Upper lobe of left lung (tissue), 6 donors: ENCODE measurements at places on chromosomes 5 and 9. TPM values are rescaled to one million over a fixed set of nuclear protein-coding genes. Genes with fewer than 3 reads are reported as not detected.

GRCh38 chr5:67063791-67064190 lies 132.8 kb downstream of the CD180 start:
- H3K27me3 ChIP-seq = no peaks in the 10 kb centered on the region
- no peak for DNase-seq
- no peaks in the 10 kb centered on the region for H3K36me3 ChIP-seq
- peak overlapping the region; percentile 14 for H3K27ac ChIP-seq
- peaks cover 12% of the 10 kb centered on the region for H3K4me1 ChIP-seq

DNA sequence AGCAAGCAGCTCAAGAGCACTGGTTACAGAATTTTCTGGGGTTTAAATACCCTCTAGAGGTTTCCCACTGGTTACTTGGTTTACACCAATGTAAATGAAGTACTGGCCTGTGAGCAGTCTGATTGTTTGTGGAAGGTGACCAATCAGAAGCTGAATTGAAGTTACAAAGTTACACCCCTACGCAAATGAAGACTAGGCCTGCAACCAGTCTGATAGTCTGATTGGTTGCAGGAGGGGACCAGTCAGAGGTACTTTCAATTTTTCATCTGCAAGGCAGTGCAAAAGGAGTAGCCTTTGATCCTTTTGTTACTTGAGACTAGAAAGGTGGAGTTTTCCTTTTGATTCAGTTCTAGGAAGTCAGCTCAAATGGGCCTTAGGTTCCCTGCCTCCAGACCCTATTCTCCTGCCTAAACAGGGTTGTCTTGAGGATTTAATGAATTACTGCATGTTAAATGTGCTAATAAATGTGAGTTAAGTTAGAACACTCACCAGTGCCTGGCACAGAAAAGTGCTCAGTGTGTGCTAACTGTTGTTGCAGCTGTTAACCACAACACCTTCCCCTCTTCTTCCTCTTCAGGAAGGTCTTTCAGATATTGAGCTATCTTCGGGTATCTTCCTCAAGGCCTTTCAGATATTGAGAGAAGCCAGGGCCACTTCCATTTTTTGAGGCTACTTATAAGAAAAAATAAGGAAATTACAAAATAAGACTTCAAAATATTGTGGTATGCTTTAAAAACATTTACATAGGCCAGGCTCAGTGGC lies 32.1 kb upstream of the CLINT1 start:
- no peak overlapping the region for H3K4me3 ChIP-seq
- DNase-seq = no peak
- no peaks in the 10 kb centered on the region for H3K27me3 ChIP-seq
- no peak overlapping the region for H3K27ac ChIP-seq

SH3TC2 gene
- 3.1 TPM for total RNA-seq

DNA sequence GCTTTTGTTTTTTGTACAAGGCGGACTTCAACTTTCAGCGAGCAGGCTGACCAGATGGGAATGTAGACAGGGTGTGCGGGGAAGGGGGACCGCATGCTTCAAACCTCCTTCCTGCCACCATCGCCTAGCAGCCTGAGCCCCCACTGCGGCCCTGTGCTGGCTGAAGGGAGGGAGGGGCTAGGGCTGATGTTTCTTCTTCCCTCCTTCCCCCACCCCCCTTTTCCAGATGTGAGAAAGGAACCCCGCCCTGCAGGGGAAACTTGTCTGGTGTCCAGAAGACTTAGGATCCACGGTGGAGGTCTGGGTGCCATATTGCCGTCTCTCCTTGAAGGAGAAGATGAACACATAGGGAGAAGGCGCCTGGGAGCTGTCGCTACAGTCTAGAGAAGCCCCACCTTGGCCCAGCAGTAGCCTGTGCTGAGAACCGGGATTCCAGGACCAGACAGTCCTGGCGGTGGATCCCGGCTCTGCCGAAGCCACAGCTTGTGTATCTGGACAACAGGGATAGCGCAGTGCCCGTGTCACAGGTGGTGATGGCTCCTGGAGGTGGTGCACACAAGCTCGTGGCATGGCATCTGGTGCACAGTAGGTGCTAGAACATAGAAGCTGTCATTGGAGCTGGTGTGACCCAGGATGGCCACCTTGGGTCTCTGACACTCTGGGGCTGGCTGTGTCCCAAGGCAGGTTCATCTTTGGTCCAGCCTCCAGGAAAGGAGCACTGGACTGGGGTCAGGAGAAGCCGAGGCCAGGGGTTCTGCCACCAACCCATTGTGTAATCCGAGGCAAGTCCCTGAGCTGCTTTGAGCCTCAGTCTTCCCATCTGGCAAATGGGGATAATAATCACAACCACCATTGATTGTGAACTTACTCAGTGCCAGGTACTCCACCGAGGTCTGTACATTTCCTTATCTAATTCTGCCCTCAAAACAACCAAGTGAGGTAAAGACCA lies 205.6 kb downstream of the C9orf50 start:
- peaks cover 24% of the 10 kb centered on the region for H3K4me1 ChIP-seq
- H3K27ac ChIP-seq = peak overlapping the region; percentile 95
- H3K4me3 ChIP-seq = no peak overlapping the region
- no peak for DNase-seq
- no peaks in the 10 kb centered on the region for H3K27me3 ChIP-seq

SPINK4 gene
- total RNA-seq = not detected

MSANTD3 gene
- 27.2 TPM for total RNA-seq

DNA sequence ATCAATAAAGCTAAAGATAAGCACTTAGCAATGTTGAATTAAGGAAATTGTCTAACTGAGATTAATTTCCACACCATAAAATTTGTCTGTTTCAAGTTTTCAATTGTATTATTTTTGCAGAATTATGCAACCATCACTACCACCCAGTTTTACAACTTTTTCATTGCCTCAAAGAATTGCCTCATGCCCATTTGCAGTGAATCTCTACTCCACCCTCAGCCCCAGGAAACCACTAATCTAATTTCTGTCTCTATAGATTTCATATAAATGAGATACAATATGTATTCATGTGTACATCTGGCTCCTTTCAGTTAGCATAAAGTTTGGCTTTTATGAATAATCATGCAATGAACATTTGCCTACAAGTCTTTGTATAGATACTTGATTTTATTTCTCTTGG lies 72.9 kb downstream of the PTCD2 start:
- H3K27me3 ChIP-seq = no peaks in the 10 kb centered on the region
- no peaks in the 10 kb centered on the region for H3K4me1 ChIP-seq
- H3K36me3 ChIP-seq = no peaks in the 10 kb centered on the region
- no peak overlapping the region for H3K4me3 ChIP-seq
- H3K27ac ChIP-seq = no peak overlapping the region

LTC4S gene
- 6.7 TPM for total RNA-seq

ADAMTS13 gene
- total RNA-seq = 2.5 TPM

GRCh38 chr5:135539430-135540005 lies 3.8 kb upstream of the NEUROG1 start:
- H3K27me3 ChIP-seq = peaks cover 13% of the 10 kb centered on the region
- H3K4me1 ChIP-seq = peaks cover 36% of the 10 kb centered on the region
- H3K36me3 ChIP-seq = no peaks in the 10 kb centered on the region

DNA sequence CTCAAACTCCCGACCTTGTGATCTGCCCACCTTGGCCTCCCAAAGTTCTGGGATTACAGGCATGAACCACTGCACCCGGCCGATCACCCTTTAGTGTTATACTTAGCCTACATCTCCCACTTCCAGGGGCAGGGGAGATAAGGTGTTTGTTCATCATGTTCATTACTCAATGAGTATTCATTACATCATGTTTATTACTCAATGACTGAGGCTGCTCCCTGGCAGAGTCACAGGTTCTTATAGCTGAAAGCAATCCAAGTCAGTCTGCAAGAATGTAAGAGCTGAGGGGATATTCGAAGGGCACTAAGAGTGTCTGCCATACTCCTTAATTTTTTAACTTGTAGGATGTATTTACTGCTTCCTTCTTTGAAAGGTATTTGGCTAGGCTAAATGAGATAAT lies 214.2 kb downstream of the SPATA31D1 start:
- H3K4me3 ChIP-seq = no peak overlapping the region
- no peaks in the 10 kb centered on the region for H3K27me3 ChIP-seq
- no peaks in the 10 kb centered on the region for H3K36me3 ChIP-seq

GRCh38 chr9:34964458-34964857 lies 6.4 kb downstream of the PHF24 start:
- no peaks in the 10 kb centered on the region for H3K36me3 ChIP-seq
- DNase-seq = no peak
- H3K27me3 ChIP-seq = no peaks in the 10 kb centered on the region
- H3K4me1 ChIP-seq = no peaks in the 10 kb centered on the region

- no peak for DNase-seq
- peaks cover 32% of the 10 kb centered on the region for H3K4me1 ChIP-seq
- H3K4me3 ChIP-seq = no peak overlapping the region
- no peaks in the 10 kb centered on the region for H3K27me3 ChIP-seq
- H3K36me3 ChIP-seq = peaks cover 17% of the 10 kb centered on the region
Observed at GRCh38 chr5:7871653-7872052, 2.7 kb downstream of the MTRR start.

DNA sequence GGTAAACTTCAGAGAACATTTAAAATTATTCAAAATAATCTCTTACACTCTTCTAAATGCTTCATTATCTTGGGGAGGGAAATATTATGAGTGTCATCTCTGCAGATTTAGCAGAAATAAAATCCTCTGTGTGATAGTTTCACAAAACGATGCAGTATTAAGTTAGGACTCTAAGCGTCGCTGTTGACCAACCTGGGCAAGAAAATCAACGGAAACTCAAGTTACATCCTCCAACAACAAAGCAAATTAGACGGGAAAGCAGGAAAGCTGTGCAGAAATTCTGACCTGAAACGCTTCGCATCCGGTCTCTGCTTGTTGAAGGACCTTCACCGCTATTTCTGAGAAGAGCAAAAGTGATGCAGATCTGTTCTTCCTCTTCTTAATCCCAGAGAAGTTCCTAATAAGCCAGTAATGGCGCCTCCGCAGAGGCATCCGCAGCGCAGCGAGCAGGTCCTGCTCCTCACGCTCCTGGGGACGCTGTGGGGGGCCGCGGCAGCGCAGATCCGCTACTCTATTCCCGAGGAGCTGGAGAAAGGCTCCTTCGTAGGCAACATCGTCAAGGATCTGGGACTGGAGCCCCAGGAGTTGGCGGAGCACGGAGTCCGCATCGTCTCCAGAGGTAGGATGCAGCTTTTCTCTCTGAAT lies at the start of gene PCDHGA6:
Gene PCDHGA6 (plus strand): TSS at position 219 of the 645 bp plus-strand sequence. CDS start 193 bp downstream, at position 412.
- no peak within 1 kb of the TSS for H3K27ac ChIP-seq
- no peaks in the 10 kb centered on the region for H3K27me3 ChIP-seq

ACOT12 gene
- not detected for total RNA-seq

ZNF354C gene
- 6.8 TPM for total RNA-seq

PCDHA4 gene
- total RNA-seq = 2.3 TPM

LCN15 gene
- not detected for total RNA-seq

GRCh38 chr9:1960342-1961042 lies 54.7 kb upstream of the SMARCA2 start:
- H3K27ac ChIP-seq = no peak overlapping the region
- no peak for DNase-seq
- H3K27me3 ChIP-seq = no peaks in the 10 kb centered on the region
- H3K36me3 ChIP-seq = no peaks in the 10 kb centered on the region
- no peak overlapping the region for H3K4me3 ChIP-seq

PPIC gene
- total RNA-seq = 46.1 TPM

ALDH1A1 gene
- total RNA-seq = 97.6 TPM

DNA sequence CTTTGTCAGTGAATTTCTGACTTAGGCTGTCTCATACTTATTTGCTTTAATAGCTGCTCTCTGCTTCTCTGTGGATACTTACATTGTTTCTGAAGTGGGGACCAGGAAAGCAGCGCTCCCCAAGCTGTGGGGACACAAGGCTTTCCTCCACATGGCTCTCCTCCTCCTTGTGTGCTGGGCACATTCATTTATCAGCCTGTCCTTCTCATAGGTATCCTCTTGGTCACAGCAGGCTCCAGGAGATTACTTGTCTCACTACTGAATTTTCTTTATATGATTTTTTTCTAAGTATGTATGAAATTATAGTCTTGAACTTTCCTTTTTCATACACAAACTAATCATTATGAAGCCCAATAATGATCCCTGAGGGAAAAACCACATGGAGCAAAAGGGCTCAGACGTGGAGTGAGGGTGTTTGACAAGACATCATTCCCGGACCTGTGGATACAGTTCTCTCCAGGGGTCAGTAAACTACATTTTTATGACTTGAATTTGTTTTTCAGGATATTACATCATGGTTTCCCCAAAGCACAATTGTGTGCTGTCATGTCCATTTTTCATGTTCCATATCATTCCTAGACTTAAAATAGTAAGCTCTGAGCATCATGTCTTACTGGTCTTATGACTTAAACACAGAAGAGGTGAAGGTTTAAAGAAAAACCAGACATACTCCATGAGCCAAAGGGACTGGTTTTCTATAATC lies 234.5 kb downstream of the PCSK1 start:
- no peaks in the 10 kb centered on the region for H3K36me3 ChIP-seq
- H3K27ac ChIP-seq = no peak overlapping the region
- H3K4me1 ChIP-seq = no peaks in the 10 kb centered on the region
- DNase-seq = no peak
- no peak overlapping the region for H3K4me3 ChIP-seq

TTC39B gene
- total RNA-seq = 30.5 TPM

GRCh38 chr5:157215514-157216167 lies 35.0 kb downstream of the ITK start:
- no peak overlapping the region for H3K4me3 ChIP-seq
- H3K27ac ChIP-seq = no peak overlapping the region
- no peaks in the 10 kb centered on the region for H3K27me3 ChIP-seq
- no peaks in the 10 kb centered on the region for H3K36me3 ChIP-seq
- H3K4me1 ChIP-seq = no peaks in the 10 kb centered on the region

TAS2R1 gene
- not detected for total RNA-seq
